ENCODE measurements at places on chromosomes 12 and 14.

DNA sequence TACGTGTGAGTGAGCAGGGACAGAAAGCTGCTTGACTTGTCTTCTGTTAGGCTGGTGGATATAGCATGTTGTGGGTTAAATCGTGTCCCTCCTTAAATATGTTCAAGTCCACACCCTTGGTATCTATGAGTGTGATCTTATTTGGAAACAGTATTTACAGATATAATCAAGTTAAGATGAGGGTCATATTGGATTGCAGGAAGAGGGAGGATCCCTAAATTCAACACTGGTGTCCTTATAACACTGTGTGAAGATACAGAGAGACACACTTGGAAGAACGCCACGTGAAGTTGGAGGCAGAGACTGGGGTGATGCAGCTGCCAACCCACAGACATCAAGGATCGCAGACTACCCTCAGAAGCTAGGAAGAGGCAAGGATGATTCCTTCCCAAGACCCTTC, 275.2 kb upstream of the SSTR1 start:
- no peak for DNase-seq

GRCh38 chr14:86885280-86885679, 1107.7 kb downstream of the GALC start:
- DNase-seq, result no peak

- no peak for DNase-seq
Observed at GRCh38 chr12:2240984-2241383, 188.2 kb downstream of the CACNA1C start.

DNA sequence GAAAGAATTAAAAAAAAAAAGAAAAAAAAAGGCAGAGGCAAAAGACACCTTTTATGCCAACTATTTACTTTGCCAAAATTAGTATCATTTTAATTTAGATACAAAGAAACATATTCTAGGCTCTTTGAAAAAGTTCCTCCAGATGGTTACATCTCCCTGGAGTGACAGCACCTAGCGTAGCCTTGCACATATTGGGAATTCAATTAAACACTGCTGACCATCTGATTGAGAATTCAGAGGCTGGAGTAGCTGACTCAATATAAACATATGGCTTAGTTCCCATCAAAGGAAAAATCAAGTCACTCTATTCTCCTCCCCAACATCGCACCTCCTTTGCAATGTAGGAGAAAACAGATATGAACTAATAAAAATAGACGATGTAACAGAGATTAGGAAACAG, 36.4 kb downstream of the ANKS1B start:
- DNase-seq, result peak; percentile 2

GRCh38 chr12:107549651-107550480, 135.7 kb upstream of the PWP1 start:
- DNase-seq, result no peak

GRCh38 chr12:132448463-132448820, 41.5 kb upstream of the FBRSL1 start:
- DNase-seq, result no peak

GRCh38 chr14:61875483-61875882, 113.3 kb downstream of the SNAPC1 start:
- peak; percentile 48 for DNase-seq

GRCh38 chr12:94258593-94258992, 110.2 kb downstream of the PLXNC1 start:
- DNase-seq, result no peak

GRCh38 chr12:9049520-9050133, 60.3 kb downstream of the KLRG1 start:
- peak; percentile 34 for DNase-seq

DNA sequence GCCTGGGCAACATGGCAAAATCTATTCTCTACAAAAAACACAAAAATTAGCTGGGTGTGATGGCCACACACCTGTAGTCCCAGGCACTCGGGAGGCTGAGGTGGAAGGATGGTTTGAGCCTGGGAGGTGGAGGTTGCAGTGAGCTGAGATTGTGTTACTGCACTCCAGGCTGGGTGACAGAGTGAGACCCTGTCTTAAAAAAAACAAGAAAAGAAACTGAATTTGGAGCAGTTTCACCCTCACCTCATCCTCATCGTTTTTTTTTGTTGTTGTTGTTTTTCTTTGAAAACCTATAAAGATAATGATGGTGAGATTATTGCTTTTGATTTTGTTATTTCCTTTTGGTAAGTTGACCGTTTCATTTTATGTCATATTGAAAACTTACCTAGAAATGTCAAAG, 60.7 kb downstream of the SLC38A6 start:
- DNase-seq, result no peak

- no peak for DNase-seq
Observed at GRCh38 chr12:84413656-84414055, 498.9 kb downstream of the SLC6A15 start.

DNA sequence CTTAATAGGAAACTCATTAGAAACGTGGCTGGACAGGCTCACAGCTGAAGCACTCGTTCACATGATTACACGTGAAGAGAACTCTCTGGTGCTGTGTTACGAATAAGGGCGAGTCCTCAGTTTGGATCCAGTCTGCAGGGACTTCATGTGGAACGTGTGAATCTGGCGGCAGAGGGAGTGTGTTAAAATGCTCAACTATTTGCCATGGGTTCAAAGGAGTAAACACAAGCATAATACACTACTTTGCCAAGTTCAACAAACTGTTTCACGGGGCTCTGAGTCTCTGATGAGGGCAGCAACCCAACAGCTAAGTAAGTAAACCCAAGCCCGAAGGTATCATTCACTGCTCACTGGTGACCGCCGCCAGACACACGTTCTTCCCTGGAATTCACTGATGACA, 42.4 kb downstream of the NUAK1 start:
- DNase-seq, result no peak

- no peak for DNase-seq
Observed at GRCh38 chr12:83864054-83864453, 1048.5 kb downstream of the SLC6A15 start.

DNA sequence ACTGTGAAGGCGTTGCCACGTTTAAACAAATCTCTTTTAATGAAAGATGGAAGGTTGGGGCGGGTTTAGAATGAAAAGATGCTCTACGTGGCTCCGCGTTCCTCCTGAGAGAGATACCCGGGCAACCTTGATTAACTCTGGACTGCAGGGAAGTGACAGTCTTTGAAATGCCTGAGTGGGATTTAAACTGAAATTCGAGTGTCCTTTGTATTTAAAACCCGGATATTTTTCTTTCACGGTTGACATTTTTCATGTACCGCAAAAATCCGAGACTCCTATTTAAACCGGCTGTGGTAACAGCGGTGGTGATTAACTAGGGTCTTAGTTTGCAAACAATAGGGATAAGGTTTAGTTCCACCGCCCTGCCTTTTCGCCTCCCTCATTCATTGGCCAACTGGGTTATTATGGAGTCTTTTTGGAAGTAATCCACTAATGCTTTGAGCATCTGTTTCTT, 707 bp downstream of the G2E3 start:
- DNase-seq, result peak; percentile 8

DNA sequence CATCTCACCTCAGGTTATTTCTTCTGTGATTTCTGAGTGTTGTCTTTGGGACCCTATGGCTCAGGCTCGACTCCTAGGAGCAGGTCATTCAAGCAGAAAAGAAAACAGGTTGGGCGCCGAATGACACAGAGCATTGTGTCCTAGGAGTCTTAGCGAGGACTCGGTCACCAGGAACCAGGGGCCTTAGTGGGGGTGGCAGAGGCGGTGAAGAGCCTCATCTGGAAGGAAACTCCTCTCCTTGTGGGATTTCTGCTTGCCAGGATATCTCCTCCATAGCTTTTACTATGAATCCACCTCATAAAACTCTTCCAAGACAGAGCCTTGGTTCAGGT, 630 bp downstream of the PLEKHH1 start:
- no peak for DNase-seq

DNA sequence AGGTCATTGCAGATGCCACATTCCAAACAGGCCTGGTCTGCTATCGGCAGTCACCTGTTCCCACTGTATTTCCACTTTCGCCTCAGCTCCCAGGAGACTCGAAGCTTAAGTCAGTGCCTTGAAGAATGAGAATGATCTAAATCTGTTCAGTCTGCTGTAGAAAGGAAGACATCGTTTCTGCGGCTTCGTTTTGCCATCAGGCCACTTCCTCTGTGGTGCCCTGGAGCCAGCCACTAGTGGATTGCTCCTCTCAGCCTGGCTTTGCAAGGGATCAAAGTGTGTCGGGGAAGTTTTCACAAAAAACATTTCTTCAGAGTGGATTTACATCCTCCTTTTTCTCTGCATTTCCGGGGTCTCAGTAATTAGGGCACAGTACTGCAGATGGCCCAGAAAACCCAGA, 66.7 kb downstream of the AACS start:
- no peak for DNase-seq

DNA sequence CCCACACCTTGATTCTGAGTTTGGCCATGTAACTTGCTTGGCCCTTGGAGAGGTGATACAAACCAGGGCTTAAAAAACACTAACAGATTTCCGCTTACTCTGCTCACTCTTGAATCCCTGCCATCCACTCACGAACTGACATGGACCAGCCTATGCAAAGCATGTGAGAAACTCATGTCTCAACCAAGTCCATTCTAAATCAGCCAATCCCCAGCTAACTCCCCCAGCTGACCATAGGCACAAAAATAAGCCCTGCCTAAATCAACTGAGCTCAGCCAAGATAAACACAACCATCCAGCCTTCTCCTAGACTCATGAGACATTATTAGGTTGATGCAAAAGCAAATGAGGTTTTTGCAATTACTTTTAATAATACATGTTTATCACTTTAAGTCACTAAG, 353.9 kb upstream of the TBX3 start:
- no peak for DNase-seq

DNA sequence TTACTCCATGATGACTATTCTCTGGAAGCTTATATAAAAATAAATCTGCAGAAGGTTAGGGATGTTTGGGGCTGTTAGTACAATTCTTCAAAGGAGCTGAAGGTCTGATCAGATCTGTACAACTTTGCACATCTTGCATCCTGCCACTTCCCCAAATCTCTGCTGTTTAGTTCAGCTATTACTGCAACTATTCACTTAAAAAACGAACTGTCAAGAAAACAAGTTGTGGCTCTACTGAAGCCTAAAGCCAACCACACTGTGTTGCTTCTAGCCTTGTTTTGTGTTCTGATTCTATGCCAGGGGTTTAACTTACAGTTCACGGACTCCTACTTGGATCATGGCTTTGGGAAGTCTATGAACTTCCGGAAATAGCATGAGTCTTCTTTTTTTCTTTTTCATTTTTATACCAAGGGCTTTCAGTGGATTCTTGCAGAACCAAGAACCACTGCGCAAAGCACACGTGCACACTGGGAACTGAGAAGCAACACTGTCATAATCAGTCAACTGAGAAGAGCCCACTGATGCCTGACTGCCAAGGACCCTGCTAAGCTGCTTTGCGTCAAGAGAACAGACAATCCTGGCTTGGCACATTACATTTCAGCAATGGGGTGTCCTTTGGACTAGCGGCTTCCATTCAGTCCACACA, 66.3 kb upstream of the EEA1 start:
- DNase-seq, result no peak

- no peak for DNase-seq
Observed at GRCh38 chr14:89237921-89238529, 179.0 kb downstream of the FOXN3 start.

DNA sequence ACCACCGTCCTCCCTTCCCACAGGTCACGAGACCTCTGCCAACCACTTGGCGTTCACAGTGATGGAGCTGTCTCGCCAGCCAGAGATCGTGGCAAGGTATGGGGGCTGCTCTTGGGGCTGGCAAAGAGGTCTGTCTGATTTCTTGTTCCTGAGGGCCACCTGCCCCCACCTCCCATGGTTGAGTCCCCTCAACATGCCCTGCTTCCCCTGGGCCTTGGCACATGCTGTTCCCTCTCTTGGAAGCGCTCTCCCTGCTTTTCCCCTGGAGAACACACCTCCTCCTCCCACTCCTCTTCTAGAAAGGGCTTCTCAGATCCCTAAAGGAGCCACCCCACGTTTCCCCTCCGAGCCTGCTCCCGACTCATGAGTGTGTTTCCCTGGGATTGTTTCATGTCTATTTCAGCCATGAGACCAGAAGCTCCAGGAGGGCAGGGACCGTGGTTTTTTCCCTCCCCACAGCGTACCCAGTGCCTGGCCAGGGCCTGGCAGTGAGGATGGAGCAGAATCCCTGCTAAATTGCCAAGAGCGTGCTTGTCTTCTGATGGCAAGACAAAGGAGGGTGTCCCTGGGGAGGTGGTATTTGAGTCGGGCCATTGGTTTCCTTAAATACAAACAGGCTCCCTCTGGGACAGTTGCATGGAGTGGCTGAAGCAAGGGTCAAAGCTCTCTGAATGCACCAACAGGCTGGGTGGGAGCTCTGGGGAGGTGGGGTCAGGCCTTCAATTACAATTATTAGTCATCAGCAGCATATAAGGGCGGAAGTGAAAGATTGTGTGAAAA, 34.1 kb downstream of the CYP46A1 start:
- no peak for DNase-seq

DNA sequence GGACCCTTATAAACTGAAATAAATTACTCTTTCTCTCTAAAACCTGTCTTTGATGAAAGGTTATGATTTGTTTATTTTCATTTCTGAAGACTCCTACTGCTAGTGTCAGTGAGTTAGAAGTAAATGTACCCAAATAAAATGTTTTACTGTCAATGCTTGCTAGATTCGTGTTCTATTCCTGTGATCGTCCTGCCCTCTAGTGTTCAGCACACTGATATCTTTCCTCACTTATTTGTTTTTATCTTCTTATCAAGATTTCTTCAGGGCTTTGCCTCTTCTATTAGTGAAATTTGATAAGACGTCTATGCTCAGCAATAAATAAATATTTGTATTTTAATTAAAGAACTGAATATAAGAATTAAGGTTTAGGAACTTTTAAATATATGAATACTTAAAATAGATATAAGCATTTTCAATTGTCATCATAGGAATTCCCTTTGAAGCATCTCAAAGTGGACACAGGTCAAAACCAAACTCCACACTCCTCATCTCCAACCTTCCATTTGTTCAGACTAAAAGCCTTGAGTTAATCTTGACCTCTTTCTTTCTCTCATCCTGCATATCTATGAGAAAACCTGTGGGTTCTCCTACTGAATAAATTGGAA, 75.8 kb downstream of the C12orf50 start:
- DNase-seq, result peak; percentile 80

DNA sequence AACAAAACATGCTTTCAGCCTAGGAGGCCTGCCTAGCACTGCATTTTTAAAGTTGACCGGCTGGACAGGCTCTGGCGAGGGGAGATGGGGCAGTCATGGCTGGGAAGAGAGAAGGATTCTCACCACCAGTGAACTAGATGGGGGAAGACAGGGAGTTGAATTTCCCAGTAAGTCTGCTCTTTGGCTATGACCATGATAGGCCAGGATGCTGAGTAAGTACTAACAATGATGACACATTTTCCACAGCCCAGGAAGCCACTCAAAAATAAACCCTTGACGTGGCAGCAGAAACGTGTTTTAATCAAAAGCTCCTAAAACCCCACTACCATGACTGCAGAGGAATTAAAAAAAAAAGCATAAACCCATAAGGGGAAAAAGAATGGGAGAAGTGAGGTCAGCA, 19.0 kb downstream of the KCTD10 start:
- no peak for DNase-seq

Measured in Ammon's horn (tissue), 1 donor.